Stimulated activated CD8-positive, alpha-beta memory T cell treated with anti-CD3 and anti-CD28 coated beads, Interleukin-4, amount 100 ng/mL, for 1 hour (primary cell): ENCODE measurements at places on chromosomes 2 and 18.

- no peak for DNase-seq
These were observed 150.5 kb downstream of the MYO5B start for GRCh38 chr18:50044402-50044801.

GRCh38 chr2:46225730-46226129 lies 71.5 kb upstream of the EPAS1 start:
- DNase-seq = no peak

- DNase-seq = peak; percentile 18
These were observed 48.0 kb upstream of the LPIN2 start for GRCh38 chr18:3060667-3061580.

DNA sequence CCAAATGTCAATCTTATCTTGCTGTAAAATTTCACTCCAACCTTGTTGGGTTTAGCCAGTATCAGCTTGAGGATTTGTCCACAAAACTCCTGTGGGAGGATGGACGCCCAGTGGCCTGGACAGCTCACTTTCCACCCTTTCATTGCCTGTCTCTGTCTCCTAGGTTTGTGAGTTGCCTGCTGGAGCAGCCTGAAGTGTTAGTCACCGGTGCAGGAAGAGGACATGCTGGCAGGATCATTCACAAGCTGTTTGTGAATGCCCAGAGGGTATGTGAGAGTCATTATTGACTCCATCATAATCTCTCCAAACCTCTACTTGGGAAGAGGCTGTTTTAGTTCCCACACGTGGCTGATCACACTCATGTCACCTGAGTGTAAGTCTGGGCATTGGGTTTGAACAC lies 112.3 kb downstream of the RAB3GAP1 start:
- DNase-seq = no peak

- DNase-seq = no peak
These were observed 241.4 kb upstream of the CXCR4 start for GRCh38 chr2:136359121-136359965.

DNA sequence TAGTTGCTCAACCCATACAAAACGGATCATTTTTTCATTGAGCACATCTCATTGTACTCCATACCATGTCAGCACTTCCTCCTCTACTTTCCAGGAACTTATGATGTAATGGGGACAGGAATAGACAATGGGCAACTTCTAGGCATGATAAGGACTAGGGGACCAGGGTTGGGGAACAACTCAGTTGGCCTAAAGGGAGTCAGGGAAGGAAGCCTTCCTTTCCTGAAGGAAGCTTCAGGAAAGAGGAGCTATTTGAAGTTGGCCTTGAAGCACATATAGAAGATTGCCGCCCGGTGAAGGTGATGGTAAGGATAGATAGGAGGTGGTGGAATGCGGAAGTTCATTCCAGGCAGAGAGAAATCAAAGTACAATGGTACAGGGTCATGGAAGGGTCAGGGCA lies 283.9 kb downstream of the SLC8A1 start:
- DNase-seq = no peak

DNA sequence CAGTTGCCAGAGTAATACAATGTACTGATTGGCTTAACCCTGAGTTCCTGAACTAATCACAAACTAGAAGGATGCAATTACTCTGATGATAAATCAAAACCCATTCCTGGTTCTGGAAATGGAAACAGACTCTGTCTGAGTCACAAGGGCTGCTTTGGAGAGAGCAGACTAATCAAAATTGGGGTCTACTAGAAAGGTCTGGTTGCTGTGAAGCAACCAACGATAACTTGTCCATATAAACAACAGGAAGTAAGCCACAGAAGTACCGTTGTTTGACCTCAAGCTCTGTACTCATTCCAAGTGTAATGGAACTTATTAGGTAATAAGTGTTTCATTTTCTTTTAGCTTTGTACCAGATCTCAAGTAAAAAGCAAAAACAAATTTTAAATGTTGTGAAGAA lies 49.7 kb downstream of the RASGRP3 start:
- DNase-seq = no peak

GRCh38 chr18:46166261-46166970 lies 62.2 kb downstream of the HAUS1 start:
- DNase-seq = no peak

DNA sequence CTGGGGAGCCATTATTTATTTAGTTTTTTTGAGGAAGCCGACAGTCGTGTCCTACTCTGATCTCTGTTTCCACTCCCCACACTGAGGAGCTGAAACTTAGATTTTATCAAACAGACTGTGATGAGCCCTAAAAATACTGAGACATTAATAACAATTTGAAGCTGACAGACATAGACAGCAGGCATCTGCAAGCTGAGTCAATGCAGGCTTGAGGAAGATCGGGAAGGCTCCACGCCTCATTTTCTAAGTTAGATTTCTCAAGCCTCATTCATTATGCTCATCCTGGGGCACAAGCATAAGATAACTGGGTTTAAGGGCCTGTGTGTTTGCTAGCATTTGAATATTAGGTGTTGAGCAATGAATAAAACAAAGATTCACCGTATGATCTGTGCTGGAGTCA lies 26.3 kb downstream of the EFR3B start:
- no peak for DNase-seq

DNA sequence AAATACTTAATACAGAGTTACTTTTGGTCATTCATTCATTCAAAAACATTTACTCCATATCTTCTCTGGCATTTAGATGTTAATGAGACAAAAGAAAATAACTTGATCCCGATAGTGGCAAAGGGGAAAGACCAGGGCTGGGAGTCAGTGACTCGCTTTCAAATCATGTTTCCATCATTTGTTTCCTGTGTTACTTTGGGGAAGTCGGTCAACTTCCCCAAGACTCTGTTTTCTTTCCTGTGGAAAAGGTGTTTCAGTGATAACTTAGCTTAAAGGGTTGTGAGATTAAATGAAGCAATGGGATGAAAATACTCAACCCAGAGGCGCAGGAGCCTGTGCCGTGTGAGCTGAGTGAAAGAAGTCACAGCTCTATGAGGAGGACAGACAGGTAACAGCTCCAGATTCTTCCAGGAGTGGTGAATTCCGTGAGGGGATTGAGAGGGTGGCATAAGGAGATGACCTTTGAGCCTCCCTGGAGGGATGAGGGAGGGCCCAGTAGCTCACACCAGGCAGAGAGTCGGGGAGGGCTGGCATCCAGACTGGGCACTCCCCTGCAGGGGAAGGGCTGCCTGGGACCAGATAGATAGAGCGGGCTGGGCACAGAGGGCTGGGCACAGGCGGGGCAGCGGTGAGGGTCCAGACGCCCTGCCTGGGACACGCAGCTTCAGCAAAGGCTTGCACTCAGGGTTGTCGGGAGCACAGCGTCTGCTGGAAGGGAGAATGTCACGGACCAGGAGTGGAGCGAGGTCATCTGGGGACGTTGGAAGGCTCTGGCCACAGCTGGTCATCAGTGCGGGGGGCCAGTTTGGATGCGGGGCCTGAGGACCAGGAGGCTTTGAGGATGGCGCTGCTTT lies 70.1 kb downstream of the TSHZ1 start:
- DNase-seq = no peak

DNA sequence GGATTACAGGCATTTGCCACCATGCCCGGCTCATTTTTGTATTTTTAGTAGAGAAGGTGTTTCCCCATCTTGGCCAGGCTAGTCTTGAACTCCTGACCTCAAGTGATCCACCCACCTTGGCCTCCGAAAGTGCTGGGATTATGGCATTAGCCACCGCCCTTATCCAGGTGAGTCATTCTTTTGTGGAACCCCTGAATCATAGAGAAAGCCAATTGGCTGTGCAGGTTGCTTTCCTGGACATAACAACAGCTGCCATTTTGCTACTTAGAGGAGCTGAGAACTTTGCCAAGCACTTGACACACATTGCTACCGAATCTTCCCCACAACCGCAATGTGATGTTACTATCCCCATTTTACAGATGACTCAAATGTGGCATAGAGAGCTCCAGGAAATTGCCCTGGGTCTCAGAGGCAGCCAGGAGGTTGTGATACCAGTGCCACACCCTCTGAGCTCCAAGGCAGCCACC lies 36.0 kb downstream of the SETBP1 start:
- DNase-seq = no peak

DNA sequence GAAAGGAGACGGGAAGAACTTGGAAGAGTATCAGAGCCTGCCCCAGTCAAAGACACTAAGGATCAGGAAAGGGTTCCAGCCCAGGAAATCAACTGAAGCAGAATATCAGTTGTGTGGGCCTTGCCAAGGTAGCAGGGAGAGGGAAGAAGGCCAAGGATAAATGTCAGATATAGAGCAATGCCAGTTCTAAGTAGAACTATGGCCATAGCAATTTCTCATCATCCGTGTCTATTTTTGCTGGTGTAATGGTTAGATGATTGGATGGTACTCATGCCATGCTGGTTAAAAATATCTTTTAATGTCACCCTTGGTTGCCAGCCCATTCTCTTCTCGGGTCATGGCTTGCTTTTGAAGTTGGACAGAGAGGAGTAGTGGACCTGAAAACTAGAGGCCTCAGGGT lies 41.9 kb downstream of the MAIP1 start:
- DNase-seq = no peak

DNA sequence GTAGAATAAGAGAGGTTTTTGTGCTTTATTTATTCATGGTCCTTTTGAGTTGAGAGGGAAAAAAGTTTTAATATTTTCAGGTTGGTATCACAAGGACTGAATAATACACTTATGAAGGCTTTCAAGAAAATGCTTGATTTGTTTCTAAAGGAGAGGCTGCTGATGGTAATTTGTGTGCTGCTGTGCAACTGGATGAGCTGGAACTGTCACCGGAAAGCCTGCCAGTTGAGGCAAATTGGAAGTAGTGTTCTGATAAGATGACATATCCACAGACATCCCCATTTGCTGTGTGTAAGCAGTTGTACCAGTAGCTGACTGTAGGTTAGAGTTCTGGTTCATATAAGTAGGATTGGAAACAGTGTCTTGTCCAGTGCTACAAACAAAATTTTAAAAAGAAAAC lies 21.6 kb upstream of the CACNB4 start:
- DNase-seq = no peak

DNA sequence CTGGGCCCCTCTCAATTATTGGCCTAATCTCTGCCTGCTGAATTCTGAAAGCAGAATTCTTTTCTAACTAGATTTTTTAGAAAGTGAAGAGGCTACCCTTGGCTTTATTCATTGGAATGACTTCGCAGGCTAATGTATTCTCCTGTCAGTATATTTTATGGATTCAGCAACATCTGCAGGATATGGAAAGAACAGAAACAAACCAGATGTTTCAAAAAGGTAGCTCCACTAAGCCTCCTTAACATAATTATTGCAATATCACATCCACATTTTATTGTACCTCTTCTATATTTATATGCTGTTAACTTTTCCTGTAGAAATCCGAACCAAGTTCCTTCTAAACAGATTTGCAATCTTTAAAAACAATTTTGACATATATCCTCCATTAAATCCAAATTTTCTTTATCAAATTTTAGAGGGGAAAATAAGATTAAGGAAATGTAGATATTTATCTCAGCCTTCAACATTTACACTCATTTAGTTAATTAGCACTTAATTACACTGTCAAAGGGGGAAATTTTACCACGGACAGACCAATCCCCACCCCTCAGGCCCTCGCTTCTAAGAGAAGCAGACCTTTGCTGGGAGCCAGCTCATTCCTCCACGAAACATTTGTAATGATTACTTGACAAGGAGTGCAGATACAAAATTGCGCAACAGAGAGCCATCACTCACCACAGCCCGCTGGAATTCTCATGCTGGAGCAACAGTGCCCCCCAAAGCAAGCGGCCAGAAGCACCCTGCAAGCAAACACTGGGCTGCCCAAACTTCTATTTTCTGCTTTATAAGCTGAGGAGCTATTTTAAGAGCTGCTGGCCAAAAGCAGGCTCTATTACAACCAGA lies 253.4 kb downstream of the ETAA1 start:
- DNase-seq = no peak

DNA sequence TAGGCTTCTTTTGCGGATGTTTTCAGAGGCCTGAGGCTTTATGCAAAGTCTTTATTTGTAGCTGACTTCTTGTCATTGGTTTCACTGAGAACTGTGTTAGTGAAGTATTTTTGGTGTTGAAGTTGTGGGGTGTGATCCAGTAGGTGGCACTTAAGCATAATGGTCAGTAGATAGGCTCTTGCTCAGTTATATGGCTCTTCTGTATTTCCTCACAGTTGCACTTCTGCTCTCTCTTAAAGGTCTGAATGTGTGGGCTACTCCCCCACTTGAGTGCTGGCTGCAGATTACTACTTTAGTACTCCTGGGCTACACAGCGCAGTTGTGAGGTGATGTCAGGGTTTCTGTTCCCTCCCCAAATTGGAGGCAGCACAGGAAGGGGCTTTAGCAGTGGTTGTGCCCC lies 133.8 kb upstream of the SCN7A start:
- DNase-seq = no peak

GRCh38 chr2:188787658-188788240 lies 186.4 kb upstream of the COL3A1 start:
- no peak for DNase-seq

GRCh38 chr2:226030788-226031646 lies 631.5 kb downstream of the NYAP2 start:
- no peak for DNase-seq

GRCh38 chr2:231666171-231667095 lies 41.9 kb upstream of the PTMA start:
- no peak for DNase-seq

GRCh38 chr18:55100817-55101457 lies 141.7 kb upstream of the CCDC68 start:
- DNase-seq = no peak

DNA sequence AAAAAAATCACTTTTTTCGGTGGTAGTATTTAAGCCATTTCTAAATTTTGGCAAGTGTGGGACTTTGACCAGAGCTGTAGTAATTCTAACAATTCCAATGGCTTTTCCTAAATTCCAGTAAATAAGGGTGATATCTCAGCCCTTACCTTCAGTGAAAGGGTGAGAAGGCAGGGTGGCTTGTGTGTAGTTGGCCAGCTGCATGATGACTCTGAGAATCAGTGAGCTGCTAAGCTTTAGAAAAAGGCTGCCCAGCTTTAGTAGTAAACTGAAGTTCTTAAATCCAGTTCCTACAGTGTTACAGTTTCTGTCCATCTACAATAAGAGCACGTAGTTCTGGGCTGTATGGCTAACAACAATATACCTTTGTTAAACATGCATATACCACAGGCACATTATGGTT lies 42.0 kb downstream of the OXER1 start:
- no peak for DNase-seq

DNA sequence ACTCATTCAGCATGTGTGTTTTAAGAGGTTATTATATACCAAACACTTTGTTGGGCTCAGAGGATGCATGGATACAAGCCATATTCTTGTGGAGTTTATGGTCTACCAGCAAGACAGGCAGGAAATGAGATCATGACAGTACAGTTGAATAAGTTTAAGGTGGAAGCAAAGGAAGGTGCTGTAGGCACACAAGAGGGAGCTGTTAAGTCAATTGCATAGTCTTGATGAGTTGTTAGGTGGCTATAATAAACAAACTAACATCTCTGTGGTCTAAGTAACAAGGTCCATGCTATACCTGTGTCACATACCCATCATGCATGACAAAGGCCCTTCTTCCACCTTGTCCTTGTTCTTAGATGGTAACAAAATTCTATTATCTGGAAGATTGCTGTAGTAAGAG lies 538.3 kb downstream of the CNTNAP5 start:
- DNase-seq = no peak

- no peak for DNase-seq
These were observed 9.1 kb downstream of the IDH1 start for GRCh38 chr2:208245746-208246145.

- DNase-seq = no peak
These were observed 35.0 kb downstream of the EPB41L3 start for GRCh38 chr18:5508821-5509220.

- no peak for DNase-seq
These were observed 77.2 kb upstream of the ST6GAL2 start for GRCh38 chr2:106963156-106963555.

GRCh38 chr2:3655871-3656761 lies 1.9 kb upstream of the ALLC start:
- DNase-seq = no peak
